ENCODE measurements at places on chromosomes 5 and 9.

GRCh38 chr5:3542158-3542557 is 53.5 kb upstream of the IRX1 start:
- no peak for DNase-seq

DNA sequence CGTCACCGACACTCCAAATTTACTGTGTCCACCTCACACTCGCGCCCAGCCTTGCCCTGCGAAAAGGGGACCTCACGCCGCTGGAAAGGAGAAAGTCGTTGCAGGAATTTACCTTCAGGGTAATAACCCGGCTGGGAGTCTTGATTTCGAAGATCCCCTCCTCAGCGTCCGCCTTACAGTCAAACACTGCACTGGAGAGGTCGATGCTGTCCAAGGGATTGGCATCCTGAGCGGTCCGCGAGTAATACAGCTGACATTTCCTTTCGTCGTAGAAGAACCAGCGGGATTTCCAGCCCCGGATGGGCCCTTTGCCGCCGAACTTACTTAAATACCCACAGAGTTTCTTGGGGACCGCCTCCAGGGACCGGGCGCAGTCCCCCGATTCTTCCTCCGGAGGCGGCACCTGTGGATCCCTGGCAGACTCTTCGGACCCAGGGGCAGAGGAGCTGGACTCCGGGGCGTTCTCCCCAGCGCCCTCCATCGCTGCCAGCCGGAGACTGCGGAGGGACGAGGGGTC is 330 bp downstream of the TBC1D2 start:
- DNase-seq, result peak; percentile 61

DNA sequence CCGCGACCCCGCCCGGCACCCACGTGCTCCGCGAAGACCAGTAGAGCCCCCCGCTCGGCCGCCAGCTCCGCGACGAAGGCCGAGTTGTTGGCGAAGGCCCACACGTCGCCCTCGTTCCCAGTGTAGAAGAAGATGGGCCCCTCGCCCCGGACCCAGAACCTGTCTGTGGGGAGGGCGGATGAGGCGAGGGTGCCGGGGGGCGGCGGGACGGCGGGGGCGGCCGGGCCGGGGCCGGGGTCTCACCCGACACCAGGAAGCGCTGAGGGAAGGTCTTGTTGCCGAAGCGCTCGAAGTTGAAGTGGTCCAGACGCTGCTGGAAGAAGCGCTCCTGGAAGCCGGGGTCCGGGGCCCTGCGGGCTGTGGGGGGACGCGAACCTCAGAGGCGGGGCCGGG is 317 bp downstream of the DPP7 start:
- no peak for DNase-seq

- no peak for DNase-seq
These were observed 42.9 kb downstream of the GLRA1 start for GRCh38 chr5:151881621-151882225.

DNA sequence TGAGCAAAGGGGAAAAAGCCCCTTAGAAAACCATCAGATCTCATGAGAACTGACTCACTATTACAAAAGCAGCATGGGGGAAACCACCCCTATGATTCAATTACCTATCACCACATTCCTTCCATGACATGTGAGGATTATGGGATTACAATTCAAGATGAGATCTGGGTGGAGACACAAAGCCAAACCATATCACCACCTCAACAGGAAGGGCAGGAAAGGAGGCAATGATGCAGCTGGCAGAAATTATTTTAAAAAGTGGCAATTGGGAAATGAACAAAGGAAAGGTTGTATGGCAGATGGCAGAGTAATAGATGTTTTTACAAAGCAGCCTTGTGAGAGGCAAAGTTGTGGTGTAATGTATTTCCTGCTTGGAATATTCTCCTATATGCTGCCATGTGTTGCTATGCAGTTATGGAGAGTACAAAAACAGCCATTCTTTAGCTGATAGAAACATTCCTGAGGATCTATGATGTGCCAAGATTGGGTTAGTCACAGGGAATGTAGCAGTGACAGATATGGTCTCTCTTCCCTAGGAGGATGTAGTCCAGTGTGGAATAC is 138.8 kb downstream of the SMC2 start:
- no peak for DNase-seq

DNA sequence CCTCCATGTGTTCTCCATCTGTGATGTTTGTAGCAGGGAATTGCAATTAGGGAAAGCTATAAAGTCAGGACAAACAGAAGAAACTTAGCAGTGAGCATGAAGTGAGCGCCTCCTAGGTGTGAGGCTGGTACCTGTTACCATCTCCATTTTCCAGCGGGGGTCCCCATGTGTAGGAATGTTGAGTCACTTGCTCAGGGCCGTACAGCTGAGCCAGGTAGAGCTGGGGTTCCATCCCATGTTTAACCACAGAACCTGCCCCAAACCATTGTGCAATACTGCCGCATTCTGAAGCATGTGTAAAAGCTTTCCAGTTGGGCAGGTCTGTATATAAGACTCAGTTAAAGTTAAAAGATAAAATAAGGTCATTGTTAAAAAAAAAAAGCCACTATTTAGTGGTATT is 62.7 kb downstream of the NDFIP1 start:
- DNase-seq, result no peak

- DNase-seq, result no peak
These were observed 140.6 kb upstream of the PUM3 start for GRCh38 chr9:2984491-2984890.

DNA sequence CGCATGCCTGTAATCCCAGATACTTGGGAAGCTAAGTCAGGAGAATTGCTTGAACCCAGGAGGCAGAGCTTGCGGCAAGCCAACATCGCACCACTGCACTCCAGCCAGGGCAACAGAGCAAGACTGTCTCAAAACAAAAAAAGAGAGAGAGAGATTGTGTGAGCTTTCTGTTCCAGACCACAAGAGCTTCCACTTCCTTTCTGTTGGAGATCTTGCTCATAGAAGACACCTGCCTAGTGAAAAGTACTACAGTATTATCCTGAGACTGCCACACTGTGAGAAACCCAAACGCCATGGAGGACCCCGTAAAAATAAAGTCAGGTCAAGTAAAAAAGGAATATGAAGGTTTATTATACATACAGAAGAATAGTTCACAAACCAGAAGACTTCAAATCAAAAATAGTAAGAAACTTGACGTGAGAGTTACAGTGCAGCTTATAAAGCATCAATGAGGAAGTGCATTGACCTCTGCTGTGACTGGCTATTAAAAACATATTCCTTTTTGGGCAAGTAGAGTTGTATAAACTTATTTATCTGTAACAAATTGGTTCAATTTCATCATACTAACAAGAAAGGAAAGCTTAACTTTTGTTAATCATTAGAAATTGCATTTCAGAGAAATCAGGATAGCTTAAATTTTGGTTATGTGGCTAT is 4.3 kb upstream of the EMB start:
- DNase-seq, result no peak

DNA sequence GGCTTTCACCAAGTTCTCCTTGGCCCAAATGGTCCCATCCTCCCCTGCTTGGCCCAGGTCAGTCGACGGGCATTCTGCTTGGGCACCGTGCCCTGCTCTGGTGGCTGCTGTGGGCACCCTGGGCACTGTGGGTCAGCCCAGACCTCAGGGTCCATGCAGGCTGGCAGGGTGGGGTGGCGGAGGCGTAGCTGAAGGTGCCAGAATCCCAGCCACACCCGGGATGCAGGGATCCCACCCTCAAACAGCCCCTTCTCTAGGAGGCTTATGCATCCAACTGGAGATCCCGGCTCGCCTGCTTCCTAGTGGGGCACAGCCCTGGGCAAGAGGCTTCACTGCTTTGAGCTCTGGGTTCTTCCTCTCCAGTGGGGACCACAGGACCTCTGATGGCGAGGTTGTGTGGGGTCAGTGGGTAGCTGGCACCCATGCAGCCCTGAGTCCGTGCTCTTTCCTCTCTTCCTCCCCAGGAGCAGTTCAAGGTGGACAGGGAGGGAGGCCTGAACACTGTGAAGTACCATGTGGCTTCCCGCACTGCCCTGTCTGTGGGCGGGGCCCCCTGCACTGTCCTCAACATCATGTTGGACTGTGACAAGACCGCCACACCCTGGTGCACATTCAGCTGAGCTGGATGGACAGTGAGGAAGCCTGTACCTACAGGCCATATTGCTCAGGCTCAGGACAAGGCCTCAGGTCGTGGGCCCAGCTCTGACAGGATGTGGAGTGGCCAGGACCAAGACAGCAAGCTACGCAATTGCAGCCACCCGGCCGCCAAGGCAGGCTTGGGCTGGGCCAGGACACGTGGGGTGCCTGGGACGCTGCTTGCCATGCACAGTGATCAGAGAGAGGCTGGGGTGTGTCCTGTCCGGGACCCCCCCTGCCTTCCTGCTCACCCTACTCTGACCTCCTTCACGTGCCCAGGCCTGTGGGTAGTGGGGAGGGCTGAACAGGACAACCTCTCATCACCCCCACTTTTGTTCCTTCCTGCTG is 9.4 kb downstream of the B4GALT7 start:
- no peak for DNase-seq

DNA sequence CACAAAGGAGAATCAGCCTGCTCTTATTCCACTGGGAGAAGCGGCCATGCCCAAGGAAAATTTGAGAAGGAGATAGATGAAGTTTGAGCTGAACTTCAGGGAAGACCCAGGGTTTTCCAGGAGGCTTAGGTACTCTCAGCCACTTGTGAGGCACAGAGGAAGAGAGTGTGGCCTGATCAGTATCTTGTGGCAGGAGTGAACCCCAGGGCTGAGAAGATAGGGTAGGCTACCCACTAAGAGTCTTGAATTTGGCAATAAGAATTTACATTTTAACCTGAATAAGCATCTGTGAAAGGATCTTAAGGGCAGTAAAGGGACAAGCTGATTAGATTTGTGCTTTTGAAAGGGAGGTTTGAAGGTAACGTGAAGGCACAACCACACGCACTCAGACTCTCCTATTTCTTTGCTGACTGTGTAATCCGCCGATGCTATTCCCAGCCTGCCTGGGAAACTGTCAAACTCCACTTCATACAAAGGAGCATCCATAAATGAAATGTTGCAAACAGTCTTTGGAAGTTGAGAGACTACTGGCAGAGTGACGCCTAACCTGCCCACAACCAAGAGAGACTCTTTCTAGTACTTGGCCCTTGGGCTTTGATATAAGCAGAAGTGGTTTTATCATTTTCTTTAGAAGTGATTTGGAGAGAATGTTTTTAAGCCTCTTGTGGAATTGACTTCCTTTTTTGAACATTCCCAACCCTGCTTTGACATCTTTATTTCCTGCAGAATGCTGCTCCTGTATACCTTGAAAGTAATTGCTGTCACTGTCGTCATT is 108.2 kb upstream of the VCAN start:
- DNase-seq, result no peak
